ENCODE measurements at places on chromosomes 6 and 20.

DNA sequence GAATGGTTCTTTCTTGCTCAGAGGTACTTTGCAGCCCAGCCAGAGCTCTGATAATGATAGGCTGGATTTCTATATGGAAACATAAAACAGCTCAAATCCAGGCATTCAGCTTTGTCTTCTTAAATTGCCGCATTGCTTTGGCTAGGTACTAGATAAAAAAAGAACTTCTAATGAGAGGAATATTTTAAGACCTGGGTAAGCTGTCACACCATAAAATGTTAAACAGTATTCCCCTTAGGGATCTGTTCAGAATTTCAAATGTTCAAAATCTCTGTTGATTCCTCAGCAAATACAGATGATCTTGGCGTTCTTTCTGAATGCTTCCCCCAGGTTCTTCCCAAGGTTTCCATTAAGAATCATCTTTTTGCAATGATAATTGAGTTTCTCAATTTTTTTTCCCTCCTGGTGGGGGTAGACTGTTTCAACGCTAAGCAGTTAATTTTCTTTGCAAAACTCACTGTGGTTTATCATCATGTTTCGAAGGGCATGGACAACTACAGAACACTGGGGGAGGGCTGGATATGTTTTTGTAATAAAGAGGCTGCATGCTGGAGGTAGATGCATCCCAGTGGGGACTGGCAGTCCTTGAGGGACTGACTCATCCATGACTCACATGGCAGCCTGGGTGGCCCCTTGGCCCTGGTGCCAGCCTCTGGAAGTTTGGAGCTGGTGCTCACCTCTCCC is 31.0 kb downstream of the TIAM2 start:
- DNase-seq: no peak

DNA sequence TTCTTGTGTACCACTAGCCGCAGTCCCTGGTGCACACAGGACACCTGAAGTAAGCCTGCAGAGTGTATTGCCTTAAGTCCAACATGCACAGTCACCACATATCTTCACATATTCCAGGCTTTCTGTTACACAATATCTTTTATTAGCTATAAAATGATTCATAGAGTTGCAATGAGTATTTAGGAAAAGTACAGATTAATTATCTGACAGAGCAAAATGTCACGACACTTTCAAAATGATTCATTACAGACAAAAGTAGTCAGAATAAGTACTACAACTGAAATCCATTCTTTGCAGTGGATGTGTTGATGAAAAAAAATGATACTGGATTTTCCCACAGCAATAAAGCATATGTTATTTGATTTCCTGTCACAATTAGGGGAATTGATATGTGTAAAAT is 199.5 kb upstream of the ASCC3 start:
- DNase-seq: no peak

GRCh38 chr6:37850260-37850659 is 30.7 kb downstream of the ZFAND3 start:
- no peak for DNase-seq

GRCh38 chr6:2633736-2634135 is 117.0 kb downstream of the MYLK4 start:
- no peak for DNase-seq

DNA sequence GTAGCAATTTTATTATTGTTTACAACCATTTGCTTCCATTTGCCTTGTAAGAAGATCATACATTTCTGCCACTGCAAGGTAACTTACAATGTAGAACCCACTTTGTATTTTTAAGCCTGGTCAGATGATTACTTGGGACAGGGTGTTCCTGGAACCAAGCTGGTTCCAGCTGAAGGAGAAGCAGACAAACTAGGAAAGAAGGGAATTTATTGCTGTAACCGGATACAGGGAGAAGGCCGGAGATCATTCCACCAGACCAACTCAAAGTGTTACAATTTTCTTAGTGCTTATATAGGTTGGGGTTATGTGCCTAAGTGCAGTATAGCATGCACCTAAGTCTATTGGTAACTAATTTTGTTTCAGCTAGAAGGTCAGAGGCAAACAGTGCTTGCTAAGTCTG is 104.4 kb downstream of the MANEA start:
- DNase-seq: no peak

- no peak for DNase-seq
Observed at GRCh38 chr20:54061101-54061881, 9.1 kb downstream of the BCAS1 start.

DNA sequence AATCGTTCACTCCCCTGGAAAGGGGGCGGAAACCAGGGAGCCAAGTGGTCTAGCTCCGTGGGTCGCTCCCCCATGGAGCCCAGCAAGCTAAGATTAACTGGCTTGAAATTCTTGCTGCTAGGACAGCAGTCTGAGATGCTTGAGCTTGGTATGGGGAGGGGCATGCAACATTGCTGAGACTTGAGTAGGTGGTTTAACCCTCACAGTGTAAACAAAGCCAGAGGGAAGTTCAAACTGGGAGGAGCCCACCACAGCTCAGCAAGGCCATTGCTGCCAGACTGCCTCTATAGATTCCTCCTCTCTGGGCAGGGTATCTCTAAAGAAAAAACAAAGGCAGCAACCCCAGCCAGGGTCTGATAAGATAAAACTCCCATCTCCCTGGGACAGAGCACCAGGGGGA is 43.2 kb downstream of the COL21A1 start:
- no peak for DNase-seq

- no peak for DNase-seq
Observed at GRCh38 chr6:24644377-24644776, 1.6 kb downstream of the KIAA0319 start.

DNA sequence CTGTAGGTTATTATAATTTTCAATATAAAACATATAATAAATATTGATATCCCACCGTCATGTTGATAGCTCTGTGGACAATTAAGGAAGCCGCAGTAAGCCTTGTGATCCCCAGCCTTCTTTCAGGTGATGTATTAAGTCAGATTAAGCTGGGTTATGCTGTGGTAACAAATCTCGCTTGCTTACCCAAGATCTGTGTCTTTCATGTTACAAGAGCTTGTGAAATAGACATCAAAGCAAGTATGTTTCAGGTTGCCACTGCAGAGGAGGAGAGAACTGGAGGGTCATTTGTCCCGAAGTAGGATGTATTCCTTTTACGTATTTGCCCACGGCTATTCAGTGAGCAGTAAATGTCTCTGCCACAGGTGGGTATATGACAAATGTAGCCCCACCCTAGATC is 17.8 kb upstream of the BCKDHB start:
- no peak for DNase-seq

DNA sequence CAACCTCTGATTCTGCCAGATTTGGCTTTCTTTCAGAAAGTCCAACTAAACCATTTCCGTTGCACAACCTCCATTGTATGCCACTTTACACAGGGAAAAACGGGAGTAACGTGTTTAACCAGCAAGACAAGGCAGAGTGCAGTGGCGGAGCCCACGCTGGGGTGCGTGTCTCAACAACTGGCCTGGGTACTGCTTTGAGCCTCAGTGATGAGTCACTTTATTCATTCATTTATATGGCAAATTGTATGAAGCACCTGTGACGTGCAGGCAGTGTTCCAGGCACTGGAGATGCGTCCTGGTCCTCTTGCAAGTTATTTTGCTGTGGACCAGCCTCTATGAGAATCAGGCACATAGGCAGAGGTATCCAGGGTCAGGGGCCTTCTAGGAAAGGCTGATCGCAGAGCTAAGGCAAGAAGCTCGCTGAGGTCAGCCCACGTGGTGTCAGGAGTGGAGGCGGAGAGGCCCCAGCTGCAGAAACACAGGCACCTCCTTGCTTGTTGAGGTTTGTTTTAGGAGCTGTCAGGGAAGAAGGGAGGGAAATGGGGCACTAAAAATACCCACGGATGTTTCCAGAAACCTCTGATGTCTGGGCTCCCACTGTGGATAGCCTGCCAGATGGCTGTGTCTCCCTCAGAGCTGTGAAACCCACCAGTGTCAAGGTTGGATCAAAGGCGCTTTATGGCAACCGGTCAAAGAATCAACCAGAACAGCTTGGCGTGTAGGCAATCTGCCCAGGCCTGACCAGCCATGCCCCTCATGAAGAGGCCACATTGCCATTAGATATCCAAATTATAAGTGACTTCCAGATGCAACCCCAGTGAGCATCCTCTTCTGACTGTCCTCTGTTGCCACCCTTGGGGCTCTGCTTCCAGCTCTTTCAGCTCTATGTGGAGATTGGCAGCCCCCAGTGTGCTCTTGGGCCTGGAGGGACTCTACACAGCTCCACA is 157.2 kb downstream of the CD83 start:
- DNase-seq: no peak

GRCh38 chr6:137723273-137724017 is 143.6 kb upstream of the TNFAIP3 start:
- no peak for DNase-seq

GRCh38 chr20:53917145-53918019 is 153.0 kb downstream of the BCAS1 start:
- DNase-seq: no peak

- no peak for DNase-seq
Observed at GRCh38 chr6:159249128-159249527, 79.9 kb downstream of the FNDC1 start.

- DNase-seq: no peak
Observed at GRCh38 chr6:43090559-43090956, 14.4 kb downstream of the PTK7 start.

DNA sequence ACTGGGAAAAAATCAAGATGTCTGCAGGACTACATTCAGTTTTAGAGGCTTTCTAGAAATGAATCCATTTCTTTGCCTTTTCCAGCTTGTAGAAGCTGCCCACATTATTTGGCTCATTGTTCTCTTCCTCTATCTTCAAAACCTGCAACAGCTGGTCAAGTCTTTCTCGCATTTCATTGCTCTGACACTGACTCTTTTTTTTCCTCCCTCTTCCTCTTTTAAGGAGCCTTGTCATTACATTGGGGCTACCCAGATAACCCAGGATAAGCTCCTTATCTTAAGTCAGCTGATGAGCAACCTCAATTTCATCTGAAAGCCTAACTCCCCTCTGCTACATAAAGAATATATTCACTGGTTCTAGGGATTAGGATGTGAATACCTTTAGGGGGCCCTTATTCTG is 53.2 kb upstream of the CEP162 start:
- DNase-seq: no peak

Data from stimulated activated CD4-positive, alpha-beta T cell treated with anti-CD3 and anti-CD28 coated beads, Interleukin-1b, Interleukin-23, amount 100 ng/mL, for 1 hour (primary cell).